Mammary epithelial cell (primary cell): ENCODE measurements at places on chromosomes 3 and 15.

GRCh38 chr3:183161552-183162336, 790 bp downstream of the LAMP3 start:
- no peak for DNase-seq

DNA sequence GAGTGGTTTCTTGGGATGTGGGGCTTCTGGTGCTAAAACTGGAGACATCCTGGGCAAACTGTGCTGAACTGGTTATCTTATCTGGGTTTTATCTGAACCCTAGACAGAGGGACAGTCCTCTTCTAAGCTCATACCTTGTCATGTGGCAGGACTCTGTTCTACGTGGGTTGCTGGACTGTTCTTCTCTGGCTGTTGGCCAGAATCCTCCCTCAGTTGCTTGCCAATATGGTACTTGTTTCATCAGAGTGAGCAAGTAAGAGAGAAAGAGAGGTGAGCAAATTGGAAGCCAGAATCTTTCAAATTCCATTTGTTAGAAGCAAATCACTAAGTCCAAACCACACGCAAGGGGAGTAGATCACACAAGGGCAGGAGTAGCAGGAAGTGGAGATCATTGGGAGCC, 291.5 kb upstream of the TBL1XR1 start:
- DNase-seq, result no peak

- peak; percentile 2 for DNase-seq
Measured at GRCh38 chr3:27428446-27428845, 55.7 kb downstream of the SLC4A7 start.

GRCh38 chr15:78212008-78212407, 22.4 kb downstream of the ACSBG1 start:
- no peak for DNase-seq

DNA sequence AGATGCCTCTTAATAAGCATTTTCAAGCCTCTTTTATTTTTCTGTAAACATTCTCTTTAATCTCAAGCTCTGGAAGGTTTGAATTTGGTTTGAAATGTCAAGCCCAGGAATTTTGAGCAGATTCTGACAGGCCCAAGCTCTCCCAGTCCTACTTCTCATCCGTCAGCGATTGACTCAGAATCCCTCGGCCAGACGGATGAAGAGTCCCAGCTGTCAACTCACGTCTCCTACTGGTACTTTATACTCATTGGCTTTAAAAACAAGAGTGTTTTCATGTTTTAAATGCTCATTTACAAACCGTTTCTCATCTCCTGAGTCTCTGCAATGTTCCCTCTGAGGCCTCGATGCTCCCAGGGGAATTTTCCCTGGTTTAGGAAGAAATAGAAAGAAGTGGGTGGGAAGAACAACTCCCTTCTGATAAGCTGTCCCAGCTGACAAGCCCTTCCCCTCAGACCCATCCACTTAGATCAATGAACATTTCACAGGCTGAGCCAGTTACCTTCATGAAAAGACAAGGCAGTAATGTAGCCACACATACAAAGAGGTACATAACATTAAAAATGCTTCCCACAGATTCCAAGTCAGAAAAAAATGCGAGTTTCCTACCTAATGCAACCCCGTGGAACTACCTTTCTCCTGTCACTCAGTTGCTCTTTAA, 478.2 kb upstream of the DPH6 start:
- no peak for DNase-seq

- no peak for DNase-seq
Measured at GRCh38 chr3:187085933-187086332, 53.4 kb downstream of the RPL39L start.
